ENCODE measurements at places on chromosomes 3 and 15. TPM values are rescaled to one million over a fixed set of nuclear protein-coding genes. Genes with fewer than 3 reads are reported as not detected.

Gene TUSC7
- not detected for total RNA-seq

Gene KNL1
- total RNA-seq: 22.5 TPM

Gene PRSS50
- total RNA-seq: 0.47 TPM

Gene TRH
- total RNA-seq: not detected

Gene GP9
- not detected for total RNA-seq

Gene AADACL2
- total RNA-seq: not detected

Gene GABRB3
- 163 TPM for total RNA-seq

Gene TCAIM
- 22.1 TPM for total RNA-seq

Gene CCR3
- total RNA-seq: not detected

Gene SLC7A14
- total RNA-seq: 0.95 TPM

Gene CHRNA7
- total RNA-seq: 7.5 TPM

Gene SLC27A2
- total RNA-seq: 5.8 TPM

Gene ITIH3
- not detected for total RNA-seq

Gene ZIC4
- total RNA-seq: not detected

Gene IFRD2
- total RNA-seq: 88.8 TPM

Gene VIPR1
- 11.3 TPM for total RNA-seq

Gene KBTBD13
- not detected for total RNA-seq

Gene SI
- total RNA-seq: not detected
